ENCODE measurements at places on chromosomes 6 and 20.
A peak's percentile ranks its signal among the peaks of the same experiment; 100 is the strongest.

GRCh38 chr6:89750338-89750737, 69.3 kb downstream of the MDN1 start:
- no peak for DNase-seq

DNA sequence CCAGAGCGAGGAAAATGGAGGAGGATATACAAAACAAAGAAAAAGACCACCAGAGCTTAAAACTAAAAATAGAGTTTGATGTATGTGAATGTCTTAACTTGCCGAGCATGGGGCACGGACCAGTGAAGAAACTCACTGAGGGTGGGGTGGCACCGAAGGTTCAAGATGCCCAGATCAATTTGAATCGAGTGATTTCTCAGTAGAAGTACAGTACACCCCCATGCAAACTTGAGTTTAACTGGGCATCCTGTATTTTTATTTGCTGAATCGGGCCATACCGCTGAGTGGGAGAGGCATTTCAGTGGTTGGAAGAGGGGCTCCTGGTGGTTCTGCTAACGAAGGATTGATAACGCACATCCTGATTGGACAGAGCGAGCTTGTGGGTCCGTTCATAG, 81.7 kb downstream of the ANKRD60 start:
- DNase-seq = no peak

DNA sequence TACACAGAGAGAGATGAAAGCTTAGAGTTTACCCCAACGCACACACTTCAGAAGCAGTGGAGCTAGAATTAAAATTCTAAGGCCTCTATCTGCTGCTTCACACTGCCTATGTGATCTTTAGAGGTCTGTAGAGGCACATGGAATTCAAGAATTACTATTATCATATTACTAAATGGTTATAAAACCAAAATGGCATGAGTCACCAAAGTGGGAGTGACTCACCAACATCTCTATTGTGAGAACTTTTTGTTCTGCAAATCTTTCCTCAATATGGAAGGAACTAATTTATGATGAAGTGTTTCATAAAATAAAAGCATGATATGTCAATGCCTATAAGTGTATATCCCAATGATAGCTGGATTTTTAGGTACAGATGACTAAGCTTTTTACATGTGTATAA, 28.5 kb upstream of the TMEM244 start:
- DNase-seq = peak; percentile 65

GRCh38 chr6:117280922-117281321, 15.6 kb downstream of the VGLL2 start:
- DNase-seq = no peak
